ENCODE measurements at places on chromosomes 1 and 21.
A peak's percentile ranks its signal among the peaks of the same experiment; 100 is the strongest.

- no peak for DNase-seq
Measured at GRCh38 chr1:109615879-109616278, 3.5 kb downstream of the GNAT2 start.

GRCh38 chr1:91776068-91776794, 109.7 kb downstream of the TGFBR3 start:
- no peak for DNase-seq

DNA sequence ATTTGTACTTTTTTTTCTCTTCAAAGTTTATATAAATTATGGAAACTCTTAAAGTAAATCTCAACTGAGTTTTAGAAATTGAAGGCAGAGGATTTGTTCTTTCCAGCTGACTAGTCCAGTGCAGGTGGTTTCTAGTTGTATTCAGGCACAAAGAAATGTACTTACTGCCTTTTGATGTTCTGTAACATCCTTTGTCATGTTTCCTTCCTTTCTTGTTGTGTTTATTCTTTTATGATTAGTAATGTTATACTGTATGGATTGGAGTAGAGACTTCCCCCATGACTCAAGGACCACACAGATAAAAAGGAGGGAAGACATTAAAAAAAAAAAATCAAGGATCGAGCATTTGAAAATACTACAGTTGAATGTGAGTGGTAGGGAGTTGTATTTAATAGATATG, 8.0 kb downstream of the HIPK1 start:
- no peak for DNase-seq

DNA sequence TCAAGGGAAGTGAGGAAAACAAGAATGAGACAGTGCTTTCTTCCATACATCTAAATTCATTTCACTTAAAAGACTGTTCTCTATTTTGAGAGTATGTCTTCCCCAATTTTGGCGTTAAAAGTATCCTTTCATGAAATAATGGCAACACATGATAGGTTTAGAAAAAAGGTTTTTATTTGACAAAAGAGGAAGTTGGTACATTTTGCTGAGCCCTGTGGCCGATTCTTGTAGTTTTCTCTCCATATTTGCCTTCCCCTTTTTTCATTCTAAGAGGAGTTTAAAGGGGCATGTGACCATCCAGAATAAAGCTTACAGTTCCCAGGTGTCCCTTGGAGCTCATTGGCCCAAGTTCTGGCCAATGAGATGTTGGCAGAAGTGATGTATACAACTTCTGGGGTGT, 140.4 kb upstream of the KCNE2 start:
- no peak for DNase-seq

DNA sequence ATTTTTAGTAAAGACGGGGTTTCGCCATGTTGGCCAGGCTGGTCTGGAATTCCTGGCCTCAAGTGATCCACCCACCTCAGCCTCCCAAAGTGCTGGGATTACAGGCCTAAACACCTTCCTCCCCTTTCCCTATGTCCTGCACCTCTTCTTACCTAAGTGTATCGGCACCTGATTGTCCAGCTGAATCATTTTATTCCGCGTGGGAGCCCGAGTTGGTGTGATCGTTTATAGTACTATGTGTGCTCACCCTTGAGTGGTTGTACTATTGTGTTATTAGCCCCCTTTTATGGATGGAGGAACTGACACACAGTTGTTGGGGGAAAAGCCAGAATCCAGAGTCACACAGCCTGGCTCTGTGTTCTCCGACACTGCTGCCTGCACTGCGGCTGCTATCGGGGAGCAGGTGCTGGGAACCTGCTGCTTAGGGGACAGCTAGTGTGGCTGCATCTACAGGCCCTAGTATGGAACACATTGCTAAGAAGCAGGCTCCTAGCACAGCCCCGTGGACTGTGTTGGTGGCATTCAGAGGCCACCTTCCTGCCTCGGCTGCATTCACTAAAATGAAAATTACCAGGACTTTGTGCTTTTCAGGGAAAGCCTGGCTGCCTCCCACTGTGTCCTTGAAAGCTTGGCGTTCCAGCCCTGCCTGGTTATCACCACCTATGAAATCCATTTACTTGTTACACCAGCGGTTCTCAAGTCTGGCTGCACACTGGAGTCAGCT, 21.6 kb downstream of the ENO1 start:
- no peak for DNase-seq

DNA sequence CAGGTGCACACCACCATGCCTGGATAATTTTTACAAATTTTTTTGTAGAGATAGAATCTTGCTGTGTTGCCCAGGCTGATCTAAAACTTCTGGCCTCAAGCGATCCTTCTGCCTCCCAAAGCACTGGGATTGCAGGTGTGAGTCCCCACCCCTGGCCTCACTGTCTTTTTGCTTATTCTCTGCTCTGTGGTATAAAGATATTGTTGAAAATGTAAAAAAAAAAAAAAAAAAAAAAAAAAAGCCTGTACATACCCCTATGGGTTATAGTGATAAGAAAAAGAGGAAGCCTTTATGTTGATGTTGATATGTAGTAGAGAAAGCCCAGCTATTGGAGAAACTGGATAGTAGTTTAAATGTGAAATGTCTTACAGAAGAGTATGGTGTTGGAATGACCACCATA, 125.8 kb downstream of the XPR1 start:
- DNase-seq, result no peak

DNA sequence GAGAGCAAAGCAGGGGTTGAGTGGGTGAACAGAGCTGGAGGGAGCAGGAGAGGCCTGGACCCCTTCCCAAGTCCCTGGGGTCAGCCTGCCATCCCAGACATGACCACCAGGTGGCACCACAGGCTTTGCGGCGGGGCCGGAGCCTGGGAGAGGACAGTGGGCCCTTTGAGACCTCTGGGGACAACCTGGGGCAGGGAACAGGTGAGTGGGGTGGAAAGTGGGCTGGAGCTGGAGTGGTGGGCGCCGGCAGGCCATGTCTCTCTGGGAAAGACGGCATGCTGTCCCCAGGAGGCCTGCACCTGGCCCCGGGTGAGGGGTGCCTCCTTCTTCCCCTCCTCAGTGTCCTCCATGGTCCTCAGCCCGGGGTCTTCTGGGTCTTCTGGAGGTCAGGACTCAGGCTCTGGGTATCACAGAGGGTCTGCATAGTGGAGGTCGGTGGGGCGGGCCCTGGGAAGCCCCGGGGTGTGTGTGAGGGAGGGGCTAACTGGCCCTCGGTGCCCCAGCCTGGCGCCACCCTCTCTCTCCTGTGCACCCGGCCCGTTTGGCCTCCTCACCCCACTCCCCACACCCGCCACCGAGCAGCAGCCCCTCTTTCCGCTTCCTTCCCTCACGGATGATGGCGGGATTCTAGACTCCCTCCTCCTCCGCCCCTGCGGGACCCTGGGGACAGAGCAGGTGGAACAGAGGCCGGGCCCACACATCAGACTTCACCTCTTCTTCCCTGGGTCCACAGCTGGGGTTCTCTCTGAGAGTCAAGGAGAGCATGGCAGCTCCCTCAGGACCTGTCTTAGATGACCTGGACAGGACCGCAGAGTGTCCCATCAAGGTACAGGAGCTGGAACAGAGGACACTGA, 28.5 kb upstream of the PKP1 start:
- peak; percentile 81 for DNase-seq

- no peak for DNase-seq
Measured at GRCh38 chr1:185996211-185996610, 262.0 kb downstream of the HMCN1 start.

DNA sequence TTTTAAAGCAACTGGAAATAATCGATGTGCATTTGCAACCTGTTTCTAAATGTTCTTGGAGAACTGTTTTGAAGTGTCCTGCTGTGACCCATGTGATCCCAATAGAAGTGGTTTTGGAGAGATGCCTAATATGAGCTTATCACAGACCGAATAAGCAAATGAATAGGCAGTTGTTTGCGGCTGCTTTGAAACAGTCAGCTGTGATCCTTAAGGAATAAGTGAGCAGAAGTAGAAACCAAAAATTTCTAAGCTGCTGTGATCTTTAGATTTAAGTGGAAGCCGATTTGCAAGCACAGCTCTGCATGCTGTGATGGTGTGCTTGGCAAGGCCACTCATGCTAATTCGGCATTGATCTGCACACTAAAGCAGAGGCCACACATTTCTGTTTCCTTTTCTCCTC, 329.5 kb upstream of the DUSP10 start:
- no peak for DNase-seq

GRCh38 chr1:227321035-227321434, 2.7 kb upstream of the CDC42BPA start:
- no peak for DNase-seq

- DNase-seq, result no peak
Measured at GRCh38 chr1:162994921-162995320, 74.2 kb upstream of the RGS4 start.

DNA sequence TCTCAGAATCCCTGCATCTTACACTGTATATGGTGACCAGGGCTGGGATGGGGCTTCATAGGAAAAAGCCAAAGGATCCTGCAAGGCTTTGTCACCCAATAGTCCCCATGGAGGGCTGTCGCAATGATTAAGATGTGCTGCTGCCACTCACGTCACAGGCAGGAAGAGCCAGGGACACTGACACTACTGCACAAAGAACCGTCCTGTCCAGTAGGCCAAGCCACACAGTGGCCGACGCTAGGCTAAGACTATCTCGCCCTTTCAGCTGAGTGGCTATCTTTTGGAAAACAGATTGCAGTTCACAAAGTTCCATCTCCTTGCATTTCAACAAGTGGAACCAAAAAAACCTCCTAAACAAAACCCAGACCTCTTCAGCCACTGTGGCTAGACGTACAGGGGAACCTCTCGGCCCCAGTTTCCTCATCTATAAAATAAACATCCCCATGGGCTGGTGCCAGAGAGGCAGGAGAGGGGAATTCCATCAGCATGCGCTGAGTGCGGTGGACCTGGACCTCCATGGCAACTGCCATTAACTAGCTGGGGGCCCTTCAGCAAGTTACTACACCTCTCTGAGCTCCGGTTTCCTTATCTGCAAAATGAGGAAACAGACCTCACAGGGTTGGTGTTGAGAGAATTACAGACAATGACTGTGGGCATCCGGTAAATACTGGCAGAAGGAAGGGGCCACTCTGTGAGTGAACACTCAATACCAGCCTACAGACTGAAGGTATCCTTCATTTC, 8.7 kb downstream of the CAPZB start:
- DNase-seq, result no peak

GRCh38 chr1:95956215-95956614, 722.2 kb downstream of the RWDD3 start:
- DNase-seq, result no peak

- DNase-seq, result no peak
Measured at GRCh38 chr1:227059076-227059475, 119.0 kb downstream of the COQ8A start.

DNA sequence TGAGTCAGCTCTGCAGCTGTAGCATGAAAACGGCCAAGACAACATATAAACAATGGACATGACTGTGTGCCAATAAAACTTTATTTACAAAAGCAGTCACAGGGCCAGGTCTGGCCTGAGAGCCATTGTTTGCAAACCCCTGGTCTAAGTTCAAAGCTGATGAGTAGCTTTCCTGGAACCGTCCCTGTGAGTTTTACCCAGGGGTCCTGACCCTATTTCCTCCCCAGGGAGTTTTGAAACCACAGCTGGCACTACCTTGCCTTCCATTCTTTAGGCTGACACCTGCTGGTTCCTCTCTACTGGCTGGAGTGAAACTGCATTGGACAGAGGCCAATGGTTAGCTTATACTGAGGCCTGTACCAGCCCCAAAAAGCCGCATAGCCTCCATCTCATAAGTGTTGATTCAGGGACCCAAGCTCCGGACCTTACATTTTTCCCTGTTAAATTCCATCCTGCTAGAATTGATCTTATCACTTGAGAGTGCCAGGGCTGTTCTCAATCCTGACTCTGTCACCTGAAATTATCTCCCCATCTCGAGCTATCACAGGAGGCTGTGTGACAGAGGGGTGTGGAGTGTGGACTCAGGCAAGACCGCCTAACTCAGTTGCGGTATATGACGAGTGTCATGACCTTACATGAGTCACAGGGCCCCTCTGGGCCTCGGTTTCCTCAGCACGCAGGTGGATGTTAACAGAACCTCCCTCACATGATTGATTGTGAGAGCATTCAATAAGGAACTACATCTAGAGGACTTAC, 343.6 kb downstream of the NPHP4 start:
- no peak for DNase-seq

GRCh38 chr1:2330519-2331199, 60.7 kb downstream of the MORN1 start:
- peak; percentile 89 for DNase-seq

DNA sequence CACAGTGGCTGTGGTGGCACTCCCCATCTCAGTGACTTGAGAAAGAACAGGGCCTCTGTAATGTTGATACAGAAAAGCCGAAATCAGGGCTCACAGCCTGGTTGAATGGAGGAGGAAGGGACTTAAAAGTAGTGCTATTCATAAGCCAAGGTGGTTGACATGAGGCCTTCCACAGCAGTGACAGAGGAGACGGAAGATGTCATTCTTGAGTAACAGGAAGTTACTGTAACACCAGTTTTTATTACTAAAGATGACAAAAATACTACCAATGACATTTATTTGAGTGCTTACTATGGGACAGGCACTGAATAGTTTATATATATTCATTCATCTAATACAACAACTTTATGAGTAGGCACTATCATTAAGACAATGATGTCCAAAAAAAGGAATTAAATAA, 52.8 kb upstream of the GNG12 start:
- DNase-seq, result no peak

GRCh38 chr1:150650193-150650592, 20.8 kb upstream of the ENSA start:
- no peak for DNase-seq

DNA sequence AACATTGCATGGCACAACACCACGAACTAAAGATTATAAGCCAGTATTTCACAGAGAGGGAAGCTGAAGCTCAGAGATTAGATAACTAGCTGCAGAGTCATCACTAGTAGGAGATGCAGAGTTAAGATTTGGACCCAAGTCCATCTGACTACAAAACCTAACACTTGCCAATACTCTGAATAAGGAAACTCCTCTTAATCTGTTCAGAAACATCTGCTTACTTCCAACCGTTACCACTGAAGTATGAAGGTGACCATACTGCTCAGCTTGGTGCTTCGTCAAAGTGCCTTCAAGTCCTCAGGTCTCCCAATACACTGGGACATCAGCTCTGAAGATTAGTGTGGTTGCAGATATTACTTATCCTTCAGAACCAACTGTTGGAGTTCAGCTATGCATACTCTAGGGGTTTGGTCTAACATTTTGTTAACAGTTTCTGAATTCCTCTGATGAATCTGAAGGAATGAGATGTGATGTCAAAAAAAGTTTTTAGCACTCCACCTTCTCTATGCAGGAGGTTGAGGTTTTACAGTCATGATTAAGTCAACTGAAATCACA, 179.6 kb downstream of the TPR start:
- DNase-seq, result no peak
